ENCODE measurements at places on chromosomes 3 and 15. TPM values are rescaled to one million over a fixed set of nuclear protein-coding genes. Genes with fewer than 3 reads are reported as not detected.

Gene CLDN16
- not detected for total RNA-seq

Gene CLEC3B
- 0.21 TPM for total RNA-seq

Gene FAM81A
- total RNA-seq, result 0.69 TPM

Gene SNX22
- total RNA-seq, result 0.98 TPM

Gene GPR156
- total RNA-seq, result not detected

Gene ADGRG7
- total RNA-seq, result not detected

Gene NCKIPSD
- 49.8 TPM for total RNA-seq

Gene ADCY5
- total RNA-seq, result not detected

Gene MAGEL2
- total RNA-seq, result not detected

Gene TJP1
- total RNA-seq, result not detected

Gene CHAC1
- 4.5 TPM for total RNA-seq

Gene ULK4
- total RNA-seq, result 7.5 TPM

Gene IGF2BP2
- total RNA-seq, result 0.05 TPM

Gene LRRIQ4
- total RNA-seq, result 0.16 TPM

- DNase-seq, result no peak
These were observed 326.4 kb upstream of the TRIM42 start for GRCh38 chr3:140351466-140351865.

GRCh38 chr3:135982404-135982761 lies 16.9 kb downstream of the PPP2R3A start:
- DNase-seq, result no peak

- no peak for DNase-seq
These were observed 58.7 kb downstream of the MORC1 start for GRCh38 chr3:109059264-109059663.

DNA sequence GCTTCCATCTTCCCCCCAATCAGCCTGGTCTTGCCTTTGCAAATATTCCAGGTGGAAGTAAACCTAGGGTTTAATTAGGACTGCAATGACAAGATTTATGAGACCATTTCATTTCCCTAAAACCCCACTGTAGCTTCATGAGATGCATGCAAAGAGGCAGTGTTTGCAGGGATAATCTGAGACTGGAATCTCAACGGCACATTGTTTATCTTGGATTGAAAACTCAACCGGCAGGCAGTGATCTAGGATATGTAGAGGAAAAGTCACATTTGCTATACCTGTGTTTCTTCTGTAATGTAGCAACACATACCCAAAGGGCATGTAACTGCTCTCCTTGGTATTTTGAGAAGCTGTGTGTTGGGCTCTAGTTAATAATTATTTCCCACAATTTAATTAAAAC lies 18.7 kb upstream of the CLSTN2 start:
- DNase-seq, result no peak

DNA sequence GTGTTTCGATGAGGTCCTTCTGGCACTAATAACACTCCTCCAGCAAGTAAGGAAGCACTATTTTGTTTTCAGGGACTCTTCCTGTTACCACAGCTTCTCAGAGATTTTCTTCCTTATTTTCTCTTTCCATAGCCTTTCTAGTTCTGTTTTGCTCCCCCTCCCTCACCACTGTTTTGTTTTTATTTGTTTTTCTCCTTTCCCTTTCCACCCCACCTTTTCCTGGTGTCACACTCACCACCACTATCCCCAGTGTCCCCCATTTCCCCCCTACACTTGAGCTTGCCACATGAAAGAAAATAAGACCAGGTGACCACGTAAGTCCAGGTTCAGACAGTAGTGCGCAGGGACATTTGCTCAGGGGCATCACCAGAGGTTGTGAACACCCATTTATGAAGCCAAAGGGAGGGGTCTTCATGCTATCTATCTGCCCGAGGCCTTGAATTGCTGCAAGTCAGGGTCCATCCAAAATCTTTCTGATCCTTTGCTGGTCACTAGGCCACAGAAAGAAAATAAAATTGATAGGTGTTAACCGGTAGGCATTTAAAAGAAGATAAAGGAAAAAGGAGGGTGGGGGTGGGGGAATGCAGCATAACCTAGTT lies 1.4 kb upstream of the RFTN1 start:
- no peak for DNase-seq

DNA sequence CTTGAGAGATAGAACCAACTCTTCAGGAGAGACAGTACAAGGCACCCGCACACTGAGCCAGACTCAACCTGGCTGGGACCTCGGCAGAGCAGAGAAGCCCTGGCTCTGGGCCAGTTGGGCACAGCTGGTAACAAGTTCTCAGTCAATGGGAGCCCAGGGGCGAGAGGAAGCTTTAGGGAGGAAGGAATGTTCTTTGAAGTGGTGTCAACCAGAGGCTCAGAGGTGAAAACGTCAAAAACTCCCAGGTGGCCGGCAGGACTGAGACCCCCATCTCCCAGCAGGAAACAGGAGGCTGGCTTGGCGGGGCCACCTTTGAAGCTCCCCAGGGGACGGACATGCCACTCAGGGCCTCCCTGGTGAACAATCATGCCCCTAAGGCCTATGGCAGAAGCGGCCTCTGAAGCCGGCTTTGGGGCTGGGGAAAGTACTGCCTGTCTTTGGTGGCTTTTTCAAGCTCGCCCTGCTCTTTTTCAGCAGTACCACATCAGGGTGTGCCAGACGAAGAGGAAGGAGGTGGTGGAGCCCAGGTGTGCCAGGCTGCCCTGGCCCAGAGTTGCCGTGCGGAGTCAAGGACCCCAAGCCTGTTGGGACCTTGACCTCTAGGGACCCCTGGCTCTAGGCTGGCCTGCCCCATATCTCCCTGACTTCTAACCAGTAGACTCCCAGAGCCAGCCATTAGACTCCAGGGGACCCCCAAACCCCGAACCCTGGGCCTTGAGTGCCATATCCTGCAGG lies 16.7 kb upstream of the TBC1D21 start:
- no peak for DNase-seq

- DNase-seq, result no peak
These were observed 331.5 kb upstream of the SLCO3A1 start for GRCh38 chr15:91521996-91522395.

GRCh38 chr3:172268868-172269267 lies 179.4 kb downstream of the GHSR start:
- no peak for DNase-seq

GRCh38 chr3:111870620-111871019 lies 11.6 kb downstream of the PHLDB2 start:
- DNase-seq, result no peak

GRCh38 chr3:37125195-37126073 lies 48.9 kb downstream of the LRRFIP2 start:
- no peak for DNase-seq

- DNase-seq, result no peak
These were observed 201.4 kb downstream of the PLOD2 start for GRCh38 chr3:145959457-145960088.

- no peak for DNase-seq
These were observed 26.3 kb downstream of the MRAS start for GRCh38 chr3:138374573-138375134.

GRCh38 chr15:39128746-39129145 lies 452.1 kb upstream of the THBS1 start:
- no peak for DNase-seq

DNA sequence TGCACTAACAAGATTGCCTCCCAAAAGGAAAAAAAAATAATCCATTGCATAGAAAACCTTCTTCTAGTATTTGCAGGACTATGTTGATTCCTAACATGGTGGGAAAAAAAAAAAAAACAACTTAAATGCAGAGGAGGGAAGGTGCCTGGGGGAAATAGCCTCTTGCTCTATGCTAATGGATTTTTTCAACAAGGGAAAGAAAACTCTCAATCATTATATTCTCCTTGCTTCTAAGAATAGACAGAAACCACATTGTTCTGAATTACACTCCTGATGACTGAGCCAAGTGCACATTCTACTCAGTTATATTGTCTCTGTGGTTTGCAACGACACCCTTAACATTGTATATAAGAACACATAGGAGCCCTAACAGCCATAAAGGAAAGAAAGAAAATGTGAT lies 760.2 kb downstream of the NAALADL2 start:
- no peak for DNase-seq

DNA sequence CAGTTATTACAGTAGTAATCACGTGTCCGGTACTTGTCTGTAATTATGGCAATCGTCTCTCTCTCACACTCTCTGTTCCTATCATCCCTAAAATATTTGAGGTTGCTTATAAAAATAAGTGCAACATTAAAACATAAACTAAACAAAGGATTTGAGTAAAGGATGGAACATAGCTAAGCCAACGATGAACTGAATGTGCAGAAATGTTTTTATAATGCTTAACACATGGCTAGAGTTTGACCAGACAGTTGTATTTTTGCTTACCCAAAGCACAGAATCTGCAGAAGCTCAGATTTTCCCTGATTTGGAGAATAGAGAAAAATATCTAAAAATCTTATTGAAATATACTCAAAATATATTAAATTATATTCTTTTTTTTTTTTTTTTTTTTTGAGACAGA lies 1030.9 kb downstream of the NAALADL2 start:
- no peak for DNase-seq

- peak; percentile 67 for DNase-seq
These were observed 18.8 kb upstream of the IQSEC1 start for GRCh38 chr3:13091898-13092611.

GRCh38 chr15:62927196-62927595 lies 115.4 kb upstream of the TPM1 start:
- DNase-seq, result no peak

GRCh38 chr3:16369885-16370284 lies 104.9 kb downstream of the OXNAD1 start:
- DNase-seq, result no peak

DNA sequence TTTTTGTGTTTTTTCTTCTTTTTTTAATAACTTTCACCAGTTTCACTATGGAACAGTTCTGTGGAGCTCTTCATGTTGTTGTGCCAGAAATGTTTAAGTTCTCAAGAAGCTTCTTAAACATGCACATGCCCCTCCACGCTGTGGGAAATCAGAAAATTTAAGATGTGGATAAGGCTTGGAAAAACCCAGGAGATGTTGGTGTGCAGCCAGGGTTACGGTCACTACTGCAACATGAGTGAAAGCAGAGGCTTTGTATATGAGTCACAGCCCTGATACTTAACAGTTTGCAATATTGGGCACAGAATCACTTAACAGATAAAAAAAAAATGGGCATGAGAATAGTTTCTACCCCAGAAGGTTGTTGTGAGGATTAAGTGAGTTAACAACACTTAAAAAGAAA lies 399.9 kb downstream of the LRTM1 start:
- no peak for DNase-seq

DNA sequence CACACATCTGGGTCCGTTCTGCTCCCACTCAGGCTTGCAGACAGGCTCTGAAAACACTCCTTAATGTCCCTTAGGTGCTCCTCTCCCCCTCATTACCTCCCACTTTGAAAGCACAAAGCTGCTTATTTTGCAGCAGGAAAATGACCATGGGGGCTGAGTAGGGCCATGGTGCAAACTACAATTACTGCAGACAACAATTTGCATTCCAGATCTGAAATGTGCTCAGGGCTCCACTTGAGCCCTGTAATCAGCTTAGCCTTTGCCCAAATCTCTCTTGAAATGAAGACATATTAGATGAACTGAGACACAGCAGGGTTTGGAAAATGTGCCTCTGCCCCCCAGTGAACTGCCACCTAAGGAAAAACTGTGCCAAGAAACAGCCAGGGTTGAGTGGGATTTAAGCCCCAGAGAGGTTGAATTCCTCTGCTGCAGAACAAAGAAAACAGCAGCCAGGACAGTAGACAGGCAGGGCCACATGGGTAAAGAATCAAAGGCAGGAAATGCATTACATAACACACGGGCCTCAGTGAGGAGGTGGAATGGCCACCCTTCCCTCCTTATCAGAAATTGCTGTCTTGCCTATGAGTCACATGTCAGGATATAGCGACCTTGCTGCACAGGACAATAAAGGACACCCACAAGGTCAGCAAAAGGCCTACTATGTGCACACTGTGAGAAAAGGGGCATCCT lies 126.8 kb upstream of the ARHGEF3 start:
- no peak for DNase-seq

GRCh38 chr3:11195201-11195600 lies 40.9 kb downstream of the HRH1 start:
- DNase-seq, result no peak

DNA sequence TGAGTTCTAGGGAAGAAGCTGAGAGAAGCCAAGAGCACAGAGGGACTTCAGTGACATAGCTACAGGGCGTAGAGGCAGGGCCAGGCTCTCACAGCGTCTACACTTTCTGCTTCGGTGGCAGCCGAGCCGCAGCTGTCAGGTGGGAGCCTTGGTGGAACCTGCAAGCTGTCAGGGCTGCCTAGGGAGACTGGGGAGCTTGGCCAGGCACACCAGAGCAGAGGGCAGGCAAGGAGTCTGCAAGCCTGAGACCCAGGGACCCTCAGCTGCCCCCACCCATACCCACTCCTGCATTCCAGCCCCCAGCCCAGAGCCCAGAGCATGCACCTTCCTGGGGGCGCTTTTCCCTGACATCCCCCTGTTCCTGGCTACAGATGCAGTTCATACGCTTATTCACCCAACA lies 13.4 kb upstream of the KLF15 start:
- no peak for DNase-seq

DNA sequence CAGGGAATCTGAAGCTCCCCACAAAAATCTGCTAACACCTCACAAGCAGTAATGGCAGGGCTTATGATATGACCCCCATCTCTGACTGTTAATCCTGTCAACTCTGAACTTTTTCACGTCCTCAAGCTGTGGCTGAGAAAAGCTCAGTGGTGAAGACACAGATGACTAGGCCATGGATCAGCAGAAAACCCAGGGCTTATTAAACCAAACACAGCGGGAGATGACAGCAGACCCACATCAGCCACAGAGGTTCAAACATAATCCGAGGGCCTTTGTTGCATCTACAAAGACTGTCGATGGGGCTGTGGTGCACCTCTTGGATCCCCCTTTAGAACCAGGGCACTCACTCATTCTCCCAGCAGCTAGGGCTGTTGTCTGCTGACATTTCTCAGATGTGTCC lies 50.4 kb downstream of the GLB1 start:
- peak; percentile 15 for DNase-seq

- no peak for DNase-seq
These were observed 219.8 kb downstream of the ULK4 start for GRCh38 chr3:41742121-41742520.

DNA sequence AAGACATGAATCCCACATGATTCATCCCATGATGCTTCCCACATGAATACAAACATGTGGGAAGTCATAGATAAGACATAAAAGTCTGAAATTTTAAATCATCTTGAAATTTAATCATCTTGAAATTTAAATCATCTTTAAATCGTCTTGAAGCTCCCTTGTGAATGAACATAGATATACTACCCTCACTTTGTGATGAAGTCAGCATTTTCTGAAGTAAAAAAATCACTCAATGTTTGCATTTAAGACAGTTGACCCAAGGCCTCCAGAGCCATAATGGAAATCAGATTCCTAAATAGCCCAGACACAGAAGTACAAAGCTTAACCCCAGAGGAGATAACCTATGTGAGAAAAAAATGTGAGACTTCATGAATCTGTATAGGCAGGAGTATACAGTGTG lies 279.4 kb downstream of the ZBBX start:
- no peak for DNase-seq

GRCh38 chr3:66381626-66382025 lies 119.2 kb downstream of the LRIG1 start:
- no peak for DNase-seq

DNA sequence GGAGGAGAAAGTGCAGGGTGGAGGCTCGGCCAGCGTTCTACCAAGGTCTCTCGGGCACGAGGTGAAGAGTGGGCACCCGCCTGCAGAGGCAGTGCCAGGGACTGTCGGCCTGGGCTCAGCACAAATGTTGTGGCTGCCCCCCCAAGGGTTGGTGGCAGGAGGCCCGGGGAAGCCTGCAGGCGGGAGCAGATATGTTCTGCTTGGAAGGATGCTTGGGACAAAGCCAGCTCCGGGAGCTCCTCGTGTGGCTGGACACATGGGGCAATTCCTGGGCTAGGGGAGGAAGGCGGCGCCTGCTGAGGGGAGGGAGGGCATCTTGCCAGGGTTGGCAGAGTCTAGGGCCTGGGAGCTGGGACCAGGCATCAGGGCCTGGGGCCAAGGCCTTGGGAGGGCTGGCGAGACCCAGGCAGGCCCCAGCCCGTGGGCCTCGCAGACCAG lies 30.4 kb upstream of the FBLN2 start:
- no peak for DNase-seq

All from activated T-helper 2 cell treated with anti-CD3 and anti-CD28 coated beads, Interferon-gamma antibody, Interleukin-2, Interleukin-4, amounts not matched to agents 10 μg/mL and 5 μg/mL and 100 μg/mL, durations not matched to agents 14 hours and 24 hours and 36 hours (primary cell).